Kidney epithelial cell (primary cell): ENCODE measurements at places on chromosomes 2 and 18.
A peak's percentile ranks its signal among the peaks of the same experiment; 100 is the strongest.

GRCh38 chr2:216057688-216058193, 23.9 kb downstream of the PECR start:
- DNase-seq = peak; percentile 99

DNA sequence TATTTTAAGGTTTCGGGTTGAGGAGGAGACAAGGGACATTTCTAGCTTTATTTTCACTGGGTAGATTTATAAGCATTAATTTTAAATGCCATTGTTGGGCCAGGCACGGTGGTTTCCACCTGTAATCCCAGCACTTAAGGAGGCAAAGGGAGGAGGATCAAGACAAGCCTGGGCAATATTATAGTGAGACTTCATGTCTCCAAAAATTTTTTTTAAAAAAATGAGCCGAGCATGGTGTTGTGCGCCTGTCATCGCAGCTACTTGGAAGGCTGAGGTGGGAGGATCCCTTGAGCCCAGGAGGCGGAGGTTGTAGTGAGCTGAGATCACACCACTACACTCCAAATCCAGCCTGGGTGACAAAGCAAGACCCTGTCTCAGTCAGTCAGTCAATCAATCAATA, 45.0 kb downstream of the MBD5 start:
- no peak for DNase-seq

- no peak for DNase-seq
These were observed 28.9 kb downstream of the LDLRAD4 start for GRCh38 chr18:13247506-13247905.

DNA sequence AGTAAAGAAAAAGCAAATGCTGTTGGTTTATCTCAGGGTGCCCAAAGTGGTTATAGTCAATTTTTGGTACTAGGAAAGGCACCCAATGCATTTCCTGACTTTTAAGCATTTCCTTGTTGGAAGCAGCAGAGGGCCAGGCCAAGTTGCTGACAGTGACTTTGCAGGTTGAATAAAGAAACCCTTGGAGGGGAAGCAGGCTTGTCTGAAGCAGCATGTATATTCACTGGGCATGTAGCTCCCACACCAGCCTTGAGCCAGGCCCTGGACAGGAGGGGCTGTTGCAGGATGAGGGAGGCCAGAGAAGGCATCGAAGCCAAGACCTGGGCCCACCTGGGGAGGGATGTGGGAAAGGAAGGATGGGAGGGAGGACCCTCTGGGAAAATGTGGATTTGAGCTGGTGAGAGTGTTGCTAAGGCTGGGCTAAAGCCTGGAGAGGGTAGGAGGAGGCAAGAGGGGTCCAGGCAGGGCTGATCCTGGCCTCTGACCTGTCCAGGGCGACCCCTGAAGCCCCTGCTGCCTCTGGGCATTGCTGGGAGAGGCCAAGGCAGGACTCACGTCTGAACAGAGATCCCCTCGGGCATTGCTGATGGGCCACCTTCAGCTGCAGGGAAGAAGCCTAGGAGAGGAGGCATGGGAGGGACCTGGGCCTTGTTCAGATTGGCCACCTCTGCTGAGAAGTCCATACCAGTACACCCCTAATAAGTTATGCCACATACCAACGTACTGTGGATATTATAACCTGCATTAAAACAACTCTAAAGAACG, 79.6 kb downstream of the STPG4 start:
- no peak for DNase-seq

DNA sequence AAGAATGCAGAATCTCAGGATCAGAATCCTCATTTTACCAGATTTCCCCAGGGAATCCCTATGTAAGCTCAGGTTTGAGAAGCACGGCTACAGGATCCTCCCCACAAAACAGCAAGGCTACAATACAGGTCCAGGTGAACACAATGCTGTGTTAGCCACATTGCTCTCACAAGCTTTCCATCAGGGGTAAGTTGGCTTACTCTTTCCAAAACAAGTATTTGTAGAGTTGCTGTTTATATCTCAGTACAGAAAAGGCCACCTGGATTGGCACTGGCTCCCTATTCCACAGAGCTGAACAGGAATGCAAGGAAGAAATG, 11.0 kb downstream of the SPRED2 start:
- DNase-seq = no peak

DNA sequence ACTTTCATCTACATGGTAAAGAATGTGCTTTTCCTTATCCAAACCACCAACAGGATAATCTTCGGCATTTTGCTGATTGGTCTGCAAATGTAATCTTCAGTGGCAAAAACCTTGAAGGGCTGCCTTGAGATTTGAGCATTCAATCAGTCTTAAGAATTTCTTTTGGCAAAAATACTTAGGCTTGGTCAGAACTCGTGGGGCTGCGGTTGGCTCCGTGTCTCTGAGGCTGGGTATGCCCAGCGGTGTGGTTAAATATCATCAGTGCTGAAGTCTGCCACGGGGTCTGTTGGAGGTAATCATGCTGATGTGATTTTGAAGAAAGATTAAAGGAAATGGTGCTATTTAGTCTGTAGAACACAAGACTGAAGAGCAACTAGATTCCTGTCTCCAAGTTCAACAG, 262.6 kb downstream of the EN1 start:
- no peak for DNase-seq

DNA sequence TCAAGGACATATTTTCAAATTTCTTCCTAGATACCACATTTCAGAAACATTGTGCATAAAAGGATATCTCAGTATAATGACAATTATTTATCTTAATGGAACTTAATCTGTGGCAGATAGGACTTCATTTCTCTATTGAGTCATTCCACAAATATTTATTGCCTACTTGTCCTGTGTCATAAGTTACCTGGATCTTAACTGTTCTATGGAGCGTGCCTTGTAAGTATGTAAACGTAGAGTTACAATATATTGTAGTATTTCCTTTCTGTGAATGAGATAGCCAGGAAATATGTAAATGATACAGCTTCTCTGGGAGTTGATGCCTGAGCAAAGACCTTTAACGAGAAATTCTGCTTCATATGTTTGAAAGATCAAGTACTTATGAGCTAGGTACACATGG, 2.5 kb downstream of the AGFG1 start:
- DNase-seq = no peak
